ENCODE measurements at places on chromosomes 16 and 17.

DNA sequence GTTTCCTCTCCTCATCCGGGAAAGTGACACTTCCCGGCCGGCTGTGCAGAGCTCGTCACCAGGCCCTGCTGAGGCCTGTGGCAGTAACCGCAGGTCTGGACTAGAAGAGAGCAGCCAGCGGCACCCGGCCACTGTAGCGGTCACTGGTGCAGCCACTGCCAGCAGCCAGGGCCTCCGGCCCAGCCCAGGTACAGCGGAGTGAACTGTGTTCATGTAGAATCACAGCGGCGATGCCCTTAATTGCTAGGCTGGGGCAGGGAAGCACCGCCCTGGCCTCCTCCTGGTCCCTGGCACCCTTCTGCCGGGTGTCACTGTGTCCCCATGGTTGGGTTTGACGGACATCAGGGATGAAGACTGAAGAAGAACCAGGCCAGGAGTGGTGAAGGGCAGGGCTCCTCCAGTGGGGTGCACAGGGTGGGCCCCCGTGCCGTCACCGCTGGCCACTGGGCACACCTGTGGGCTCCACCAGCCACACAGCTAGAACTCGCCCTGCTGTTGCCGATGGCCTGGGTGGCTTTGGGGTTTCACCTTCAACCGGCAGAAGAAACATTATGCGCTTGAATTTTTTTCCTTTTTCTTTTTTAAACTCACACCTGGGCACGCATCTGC, 165.2 kb upstream of the CHMP6 start:
- DNase-seq, result no peak

DNA sequence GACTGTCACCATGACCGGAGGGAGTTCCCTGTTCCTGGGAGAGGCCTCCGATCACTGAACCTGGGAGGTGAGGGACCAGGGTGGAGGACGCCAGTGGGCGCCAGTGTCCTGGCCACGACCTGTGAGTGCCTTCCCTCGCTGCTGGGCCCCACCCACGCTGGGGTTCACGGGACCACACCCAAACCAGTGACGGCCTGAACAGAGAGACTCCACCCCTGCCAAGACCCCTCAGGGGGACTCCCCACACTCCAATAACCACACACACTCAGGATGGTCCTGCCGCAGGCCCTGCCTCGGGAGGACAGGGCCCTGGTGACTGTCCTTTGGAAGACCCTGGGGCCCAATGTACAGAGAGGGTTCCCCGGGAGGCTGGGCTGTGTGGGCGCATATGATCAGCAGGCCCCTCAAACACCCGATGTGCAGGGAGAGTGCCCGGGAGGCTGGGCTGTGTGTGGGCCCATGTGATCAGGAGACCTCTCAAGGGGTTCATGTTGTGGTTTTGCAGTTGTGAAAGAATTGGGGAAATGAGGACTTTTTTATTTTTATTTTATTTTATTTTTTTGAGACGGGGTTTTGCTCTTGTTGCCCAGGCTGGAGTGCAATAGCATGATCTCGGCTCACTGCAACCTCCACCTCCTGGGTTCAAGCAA, 26.6 kb downstream of the TPSD1 start:
- DNase-seq, result no peak

- DNase-seq, result no peak
Measured at GRCh38 chr17:77571155-77571981, 387.1 kb upstream of the TNRC6C start.

DNA sequence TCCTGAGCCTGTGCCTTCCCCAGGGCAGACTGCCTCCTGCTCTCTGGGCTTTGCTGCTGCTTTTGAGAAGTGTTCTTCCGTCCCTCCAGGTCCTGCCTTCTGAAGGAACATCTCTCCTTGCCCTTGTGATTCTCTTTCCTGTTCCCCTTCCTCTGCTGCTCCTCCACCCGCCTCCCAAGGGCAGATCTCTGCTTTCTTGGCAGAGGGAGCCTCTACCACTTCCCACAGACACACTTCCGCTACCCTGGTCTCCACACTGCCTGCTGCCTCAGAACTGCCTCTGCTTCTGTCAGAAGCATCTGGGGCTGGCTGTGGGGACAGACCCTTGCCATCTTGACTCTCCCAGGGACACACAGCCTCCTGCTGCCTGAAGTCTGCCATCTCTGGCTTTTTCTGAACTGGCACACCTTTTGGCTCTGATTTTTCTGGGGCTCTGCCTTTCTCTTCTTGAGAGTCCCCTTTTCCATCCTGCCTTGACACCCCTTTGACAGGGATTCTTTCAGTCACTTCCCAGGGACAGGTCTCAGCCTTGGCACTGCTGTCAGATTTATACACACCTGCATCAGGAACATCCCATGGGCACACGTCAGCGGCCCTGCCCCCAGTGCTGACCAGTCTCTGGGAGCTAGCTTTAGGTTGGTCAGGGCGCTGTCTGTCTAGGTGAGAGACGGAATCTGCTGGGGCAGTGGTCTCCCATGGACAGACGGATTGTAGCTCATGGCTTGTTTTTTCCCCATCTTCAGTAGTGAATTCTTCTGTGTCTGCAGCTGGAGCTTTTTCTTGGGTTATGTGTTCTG, 16.6 kb downstream of the GPR179 start:
- no peak for DNase-seq

DNA sequence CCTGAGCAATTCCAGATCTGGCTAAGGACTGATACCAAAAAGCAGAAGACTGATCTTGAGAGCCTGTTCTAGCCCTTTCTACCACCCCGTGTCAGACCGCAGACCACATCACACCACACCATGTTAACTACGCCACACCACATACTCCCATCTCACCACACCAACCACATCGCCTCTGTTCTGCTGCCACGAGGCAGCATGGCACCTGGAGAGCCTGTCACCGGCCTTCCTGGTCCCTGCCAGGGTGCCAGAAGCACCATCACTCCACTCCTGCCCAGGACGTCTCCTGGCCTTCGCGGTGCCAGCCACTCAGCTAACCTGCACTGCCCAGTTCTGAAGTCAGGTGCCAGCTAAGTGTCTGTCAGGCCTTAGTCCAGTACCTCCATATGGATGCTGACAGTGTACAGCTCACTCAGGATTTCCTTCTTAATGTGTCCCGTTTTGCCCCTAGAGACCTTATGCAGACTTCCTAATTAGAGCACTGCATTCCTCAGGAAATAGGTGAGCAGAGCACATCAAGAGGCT, 37.2 kb upstream of the BCAR1 start:
- no peak for DNase-seq

DNA sequence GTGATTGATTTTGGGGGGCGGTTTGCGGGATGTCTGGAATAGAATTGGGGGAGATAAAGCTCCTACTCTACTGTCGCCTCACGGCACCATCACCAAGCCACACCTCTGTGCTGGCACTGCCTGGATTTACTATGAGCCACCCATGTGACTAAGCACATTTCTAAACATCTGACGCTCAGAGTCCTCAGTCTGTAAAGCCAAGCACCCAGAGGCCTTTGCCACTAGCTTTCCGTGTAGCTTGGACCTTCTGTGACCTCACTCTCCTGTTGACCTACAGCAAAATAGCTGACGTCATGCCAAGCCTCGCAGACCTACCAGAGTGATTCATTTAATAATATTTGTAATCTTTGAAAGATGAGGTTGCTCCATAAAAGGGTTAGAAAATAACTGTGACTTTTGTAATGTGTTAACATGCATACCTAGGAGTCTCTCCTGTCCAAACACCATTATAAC, 38.5 kb upstream of the MYOCD start:
- DNase-seq, result no peak
